ENCODE measurements at places on chromosomes 3 and 15. TPM values are rescaled to one million over a fixed set of nuclear protein-coding genes. Genes with fewer than 3 reads are reported as not detected.

- H3K4me1 ChIP-seq, result peaks cover 3% of the 10 kb centered on the region
- H3K27me3 ChIP-seq, result peaks cover 7% of the 10 kb centered on the region
- H3K4me3 ChIP-seq, result no peak overlapping the region
- H3K27ac ChIP-seq, result no peak overlapping the region
- H3K36me3 ChIP-seq, result no peaks in the 10 kb centered on the region
- no peak for DNase-seq
Measured at GRCh38 chr15:65399997-65400396, 22.2 kb upstream of the IGDCC3 start.

DNA sequence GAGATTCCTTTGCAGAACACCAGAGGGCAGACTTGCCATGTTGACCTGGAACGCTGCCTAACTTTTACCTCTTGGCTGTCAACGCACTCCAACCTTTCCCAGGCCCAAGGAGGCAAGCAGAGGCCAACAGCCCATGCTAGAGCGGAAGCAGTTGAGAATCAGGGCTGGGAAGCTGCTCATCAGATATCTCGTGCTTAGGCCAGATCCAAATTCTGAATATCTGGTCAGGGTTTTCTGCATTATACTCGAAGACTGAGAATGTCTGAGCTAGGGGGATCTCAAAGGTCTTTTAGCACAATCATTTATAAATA lies 2.5 kb downstream of the XIRP1 start:
- no peaks in the 10 kb centered on the region for H3K27me3 ChIP-seq
- peak overlapping the region; percentile 90 for H3K27ac ChIP-seq
- peak; percentile 80 for DNase-seq
- H3K36me3 ChIP-seq, result peaks cover under 1% of the 10 kb centered on the region
- H3K4me3 ChIP-seq, result peak overlapping the region; percentile 72

DNA sequence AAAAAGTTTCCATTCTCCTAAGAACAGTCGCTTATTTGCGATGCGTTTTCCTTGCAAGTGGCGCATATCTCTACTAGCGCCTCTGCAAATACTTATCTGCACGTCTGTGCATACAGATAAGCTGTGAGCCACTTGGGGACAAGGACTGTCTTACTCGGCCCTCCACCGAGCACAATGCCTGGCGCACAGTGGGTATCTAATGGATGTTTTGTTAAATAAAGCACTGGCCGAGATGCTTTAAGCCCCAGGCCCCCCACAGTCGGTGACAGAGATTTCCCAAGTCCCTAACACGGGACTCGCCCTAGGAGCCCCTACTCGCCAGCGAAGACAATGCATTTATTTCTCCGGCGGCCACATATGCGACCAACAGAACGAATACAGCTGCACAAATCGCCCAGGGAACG lies 503 bp downstream of the HLTF start:
- H3K27me3 ChIP-seq, result no peaks in the 10 kb centered on the region
- peak overlapping the region; percentile 82 for H3K4me3 ChIP-seq
- DNase-seq, result no peak
- H3K36me3 ChIP-seq, result peaks cover 14% of the 10 kb centered on the region

GRCh38 chr15:73683777-73684580 lies at the start of gene CD276:
Gene CD276, plus strand, starts transcription at chr15:73684383. Its CDS starts 15,257 bp downstream, at chr15:73699640.
- peak; percentile 81 for DNase-seq
- H3K4me3 ChIP-seq, result peak within 1 kb of the TSS; percentile 76
- no peaks in the 10 kb centered on the region for H3K27me3 ChIP-seq
- no peaks in the 10 kb centered on the region for H3K36me3 ChIP-seq
- peak within 1 kb of the TSS; percentile 93 for H3K27ac ChIP-seq
- peaks cover 54% of the 10 kb centered on the region for H3K4me1 ChIP-seq

- no peak for DNase-seq
- H3K4me1 ChIP-seq, result no peaks in the 10 kb centered on the region
- no peak overlapping the region for H3K27ac ChIP-seq
- no peaks in the 10 kb centered on the region for H3K27me3 ChIP-seq
- no peak overlapping the region for H3K4me3 ChIP-seq
- no peaks in the 10 kb centered on the region for H3K36me3 ChIP-seq
Measured at GRCh38 chr3:31408720-31409119, 124.0 kb upstream of the STT3B start.

INSYN1 gene
- 81.6 TPM for total RNA-seq

CKMT1A gene
- total RNA-seq, result 8.0 TPM

GRCh38 chr3:192090586-192090985 lies 629.6 kb downstream of the PYDC2 start:
- no peaks in the 10 kb centered on the region for H3K4me1 ChIP-seq
- no peak overlapping the region for H3K4me3 ChIP-seq
- no peak overlapping the region for H3K27ac ChIP-seq
- H3K27me3 ChIP-seq, result no peaks in the 10 kb centered on the region
- no peaks in the 10 kb centered on the region for H3K36me3 ChIP-seq

DNA sequence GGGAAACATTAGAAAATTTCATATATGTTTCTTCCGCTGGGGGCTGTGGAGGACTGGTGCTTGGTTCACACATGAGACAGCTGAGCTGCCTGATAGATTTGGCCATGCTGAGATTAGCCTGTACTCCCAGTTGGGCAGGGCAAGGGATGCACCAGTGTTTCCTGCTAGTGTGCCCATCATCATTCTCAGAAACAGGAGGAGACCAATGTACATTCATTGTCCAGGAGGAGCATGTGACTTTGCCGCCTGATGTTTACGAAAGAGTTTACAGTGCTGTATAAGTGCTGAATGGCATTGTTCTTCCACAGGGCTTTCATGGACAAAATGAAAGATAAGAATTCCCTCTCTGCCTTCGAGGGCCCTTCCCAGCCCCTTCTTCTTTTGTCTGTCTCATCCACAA lies 311.1 kb upstream of the THBS1 start:
- no peak overlapping the region for H3K4me3 ChIP-seq
- no peaks in the 10 kb centered on the region for H3K4me1 ChIP-seq
- H3K36me3 ChIP-seq, result no peaks in the 10 kb centered on the region
- no peak for DNase-seq
- no peak overlapping the region for H3K27ac ChIP-seq

- peaks cover 36% of the 10 kb centered on the region for H3K4me1 ChIP-seq
- H3K27me3 ChIP-seq, result no peaks in the 10 kb centered on the region
- no peak overlapping the region for H3K4me3 ChIP-seq
- peaks cover 4% of the 10 kb centered on the region for H3K36me3 ChIP-seq
- no peak for DNase-seq
- no peak overlapping the region for H3K27ac ChIP-seq
Measured at GRCh38 chr3:51980253-51980652, 3.1 kb upstream of the ACY1 start.

ANKRD34C gene
- total RNA-seq, result 0.43 TPM

EPHB1 gene
- total RNA-seq, result 0.67 TPM

GRCh38 chr3:125061170-125061569 lies 5.4 kb upstream of the HEG1 start:
- no peak overlapping the region for H3K4me3 ChIP-seq
- peak; percentile 80 for DNase-seq
- H3K27ac ChIP-seq, result peak overlapping the region; percentile 66
- peaks cover 47% of the 10 kb centered on the region for H3K4me1 ChIP-seq
- H3K27me3 ChIP-seq, result no peaks in the 10 kb centered on the region

- H3K27ac ChIP-seq, result no peak overlapping the region
- no peaks in the 10 kb centered on the region for H3K27me3 ChIP-seq
- DNase-seq, result no peak
- H3K36me3 ChIP-seq, result no peaks in the 10 kb centered on the region
- no peak overlapping the region for H3K4me3 ChIP-seq
- no peaks in the 10 kb centered on the region for H3K4me1 ChIP-seq
Measured at GRCh38 chr3:67171841-67172240, 173.7 kb downstream of the KBTBD8 start.

DNA sequence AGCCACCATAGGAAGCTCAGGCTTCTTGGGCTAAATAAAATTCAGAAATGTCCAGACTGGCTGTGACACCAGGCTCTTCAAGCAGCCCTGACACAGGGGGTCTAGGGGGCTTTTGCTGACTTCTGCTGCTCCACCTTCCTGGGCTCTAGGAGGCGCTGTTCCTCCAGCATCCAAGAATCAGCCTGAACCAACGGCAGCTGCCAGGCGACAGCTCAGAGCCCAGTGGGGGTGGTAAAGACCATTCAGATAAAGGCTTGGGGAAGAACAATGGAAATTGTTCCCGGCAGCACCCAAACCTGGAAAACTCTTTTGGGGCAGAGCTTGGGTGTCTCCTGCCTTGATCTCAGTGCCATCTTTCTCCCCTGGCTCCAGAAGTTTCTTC lies 21.6 kb upstream of the PSTPIP1 start:
- H3K27ac ChIP-seq, result peak overlapping the region; percentile 67
- DNase-seq, result peak; percentile 65
- H3K4me3 ChIP-seq, result no peak overlapping the region
- H3K36me3 ChIP-seq, result no peaks in the 10 kb centered on the region
- no peaks in the 10 kb centered on the region for H3K27me3 ChIP-seq
- H3K4me1 ChIP-seq, result peaks cover 16% of the 10 kb centered on the region

GRCh38 chr3:114863848-114864247 lies 283.2 kb downstream of the ZBTB20 start:
- H3K27ac ChIP-seq, result peak overlapping the region; percentile 27
- no peaks in the 10 kb centered on the region for H3K36me3 ChIP-seq
- peak overlapping the region; percentile 44 for H3K4me3 ChIP-seq
- H3K4me1 ChIP-seq, result no peaks in the 10 kb centered on the region
- no peak for DNase-seq

DNA sequence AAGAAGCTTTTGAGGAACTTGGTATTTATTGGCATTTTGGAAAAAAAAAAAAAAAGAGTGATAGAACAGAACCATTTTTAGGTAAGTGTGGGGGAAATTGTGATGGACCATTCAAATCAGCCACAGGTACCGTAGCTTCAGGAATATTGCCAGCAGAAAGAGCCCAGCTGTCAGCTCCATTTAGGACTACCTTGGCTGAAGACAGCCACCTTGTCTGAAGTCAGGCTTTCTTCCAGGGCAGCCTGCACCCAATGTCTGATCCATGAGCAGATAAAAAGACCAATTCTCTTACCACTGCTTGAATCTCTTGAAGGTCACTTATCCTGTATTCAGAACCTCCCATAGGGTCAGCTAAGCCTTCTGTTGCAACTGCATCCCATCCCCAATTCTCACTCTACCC lies 37.6 kb downstream of the SLCO3A1 start:
- no peak for DNase-seq
- H3K27me3 ChIP-seq, result no peaks in the 10 kb centered on the region
- no peaks in the 10 kb centered on the region for H3K36me3 ChIP-seq
- no peak overlapping the region for H3K4me3 ChIP-seq
- H3K4me1 ChIP-seq, result peaks cover 74% of the 10 kb centered on the region

DNA sequence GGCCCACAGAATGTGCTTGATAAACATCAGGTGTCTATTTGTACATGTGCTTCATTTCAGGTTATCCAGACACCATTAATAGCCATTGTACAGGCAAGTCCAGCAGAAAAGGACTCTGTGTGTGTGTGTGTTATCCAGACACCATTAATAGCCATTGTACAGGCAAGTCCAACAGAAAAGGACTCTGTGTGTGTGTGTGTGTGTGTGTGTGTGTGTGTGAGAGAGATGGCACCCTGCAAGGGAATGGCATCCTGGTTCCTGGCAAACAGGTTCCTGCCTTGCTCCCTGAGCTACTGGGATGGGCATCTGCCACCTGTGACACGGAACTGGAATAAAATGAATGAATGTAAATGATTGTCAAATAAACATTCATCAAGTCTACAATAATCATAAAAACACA lies 11.7 kb downstream of the SUCLG2 start:
- H3K4me3 ChIP-seq, result no peak overlapping the region
- no peak overlapping the region for H3K27ac ChIP-seq
- DNase-seq, result no peak
- H3K36me3 ChIP-seq, result no peaks in the 10 kb centered on the region
- no peaks in the 10 kb centered on the region for H3K27me3 ChIP-seq
- H3K4me1 ChIP-seq, result peaks cover 5% of the 10 kb centered on the region

SSUH2 gene
- not detected for total RNA-seq

DNA sequence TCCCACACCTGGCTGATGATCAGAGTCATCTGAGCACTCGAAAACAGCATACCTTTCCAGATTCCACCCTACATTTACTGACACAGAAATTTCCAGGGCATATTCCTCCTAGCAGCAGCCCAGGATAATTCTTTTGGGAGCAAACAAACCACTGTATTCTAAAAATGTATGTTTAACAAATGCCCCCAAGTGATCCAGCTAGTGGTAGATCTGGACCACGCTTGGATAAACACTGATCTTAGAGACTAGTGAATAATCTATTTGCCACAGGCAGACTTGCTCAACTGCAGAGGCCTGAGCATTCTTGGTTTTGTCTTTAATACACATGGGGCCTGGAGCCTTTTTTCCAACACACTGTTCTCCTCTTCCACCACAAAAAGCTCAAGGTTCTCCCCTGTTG lies 89.6 kb downstream of the TM4SF4 start:
- H3K4me1 ChIP-seq, result peaks cover 32% of the 10 kb centered on the region
- no peaks in the 10 kb centered on the region for H3K36me3 ChIP-seq
- no peaks in the 10 kb centered on the region for H3K27me3 ChIP-seq

DNA sequence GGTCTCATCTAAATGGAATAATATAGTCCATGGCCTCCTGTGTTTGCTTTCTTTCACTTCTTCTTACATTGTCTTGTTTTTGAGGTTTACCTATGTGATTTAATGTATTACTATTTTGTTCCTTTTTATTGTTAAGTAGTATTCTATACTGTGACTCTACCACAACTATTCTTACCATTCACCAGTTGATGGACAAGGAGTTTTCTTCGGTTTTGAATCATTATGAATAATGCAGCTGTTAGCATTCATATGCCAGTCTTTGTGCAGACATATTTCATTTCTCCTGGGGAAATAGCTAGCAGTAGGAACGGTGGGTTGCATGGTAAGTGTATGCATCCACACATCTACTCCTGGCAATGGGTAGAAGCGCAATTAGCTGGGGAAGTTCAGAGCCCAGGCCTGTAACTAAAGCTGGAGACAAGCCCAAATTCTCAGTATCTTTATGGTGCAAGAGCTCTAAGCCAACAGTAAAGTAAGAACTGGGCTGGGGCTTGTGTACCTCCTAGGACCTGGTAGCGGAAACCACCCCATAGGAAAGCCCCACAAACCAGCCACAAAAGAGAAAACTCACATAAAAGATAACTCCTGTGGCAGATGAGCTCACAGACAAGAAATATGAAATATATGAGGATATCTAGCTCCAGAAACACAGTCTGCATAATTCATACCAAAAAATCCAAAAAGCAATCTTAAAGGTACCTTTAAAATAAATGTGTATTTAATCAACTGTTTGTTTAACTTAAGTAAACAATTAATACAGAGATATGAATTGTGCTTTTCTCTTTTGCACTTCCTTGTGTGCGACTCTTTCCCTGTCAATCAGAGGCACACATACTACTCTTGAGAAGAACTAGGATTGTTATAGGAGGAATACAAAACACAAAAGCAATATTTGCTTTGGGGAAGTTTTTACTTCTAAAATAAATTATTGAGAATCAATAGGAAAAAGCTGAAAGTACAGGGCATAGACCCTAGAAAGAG lies 2.7 kb upstream of the CSTA start:
- H3K36me3 ChIP-seq, result no peaks in the 10 kb centered on the region
- DNase-seq, result no peak
- H3K4me3 ChIP-seq, result no peak overlapping the region
- no peaks in the 10 kb centered on the region for H3K27me3 ChIP-seq
- H3K4me1 ChIP-seq, result no peaks in the 10 kb centered on the region

ACKR4 gene
- 2.0 TPM for total RNA-seq

DNA sequence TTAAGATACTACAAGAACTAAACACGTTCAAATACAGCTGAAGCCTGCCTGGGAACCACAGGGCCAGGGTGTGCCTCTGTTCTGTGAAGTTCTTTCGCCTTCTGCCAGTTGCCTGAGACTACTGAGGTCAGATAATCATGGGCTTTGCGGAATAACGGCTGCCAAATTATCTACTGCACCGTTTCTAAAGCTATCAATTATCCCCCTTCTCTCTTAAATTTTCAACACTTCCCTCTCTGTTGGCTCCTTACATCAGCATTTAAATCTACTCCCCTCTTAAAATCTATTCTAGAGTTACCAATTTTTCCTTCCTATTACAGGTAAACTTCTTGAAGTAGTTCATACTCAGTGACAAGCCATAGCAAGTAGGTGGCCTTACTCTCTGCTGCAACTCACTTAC lies 6.2 kb upstream of the NEO1 start:
- no peak overlapping the region for H3K4me3 ChIP-seq
- H3K27me3 ChIP-seq, result no peaks in the 10 kb centered on the region
- H3K27ac ChIP-seq, result no peak overlapping the region
- H3K4me1 ChIP-seq, result peaks cover 4% of the 10 kb centered on the region
- no peaks in the 10 kb centered on the region for H3K36me3 ChIP-seq
- DNase-seq, result no peak

Measured in heart left ventricle (tissue), 16 donors.